ENCODE measurements at places on chromosomes 13 and 19.

DNA sequence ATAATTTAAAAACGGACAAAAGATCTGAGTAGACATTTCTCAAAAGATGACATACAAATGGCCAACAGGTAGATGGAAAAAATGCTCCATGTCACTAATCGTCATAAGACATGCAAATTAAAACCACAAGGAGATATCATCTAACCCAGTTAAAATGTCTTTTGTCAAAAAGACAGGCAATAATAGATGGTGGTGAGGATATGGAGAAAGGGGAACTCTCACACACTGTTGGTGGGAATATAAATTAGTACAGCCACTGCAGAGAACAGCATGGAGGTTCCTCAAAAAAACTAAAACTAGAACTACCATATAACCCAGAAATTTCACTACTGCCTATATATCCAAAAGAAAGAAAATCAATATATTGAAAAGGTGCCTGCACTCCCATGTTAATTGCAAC, 37.9 kb downstream of the OR10H4 start:
- no peak for DNase-seq

GRCh38 chr19:7676376-7676775, 514 bp upstream of the MCEMP1 start:
- no peak for DNase-seq

- DNase-seq, result no peak
These were observed 57.2 kb downstream of the CAB39L start for GRCh38 chr13:49386664-49387063.

- DNase-seq, result no peak
These were observed 176.5 kb downstream of the COL4A1 start for GRCh38 chr13:110130431-110130830.

DNA sequence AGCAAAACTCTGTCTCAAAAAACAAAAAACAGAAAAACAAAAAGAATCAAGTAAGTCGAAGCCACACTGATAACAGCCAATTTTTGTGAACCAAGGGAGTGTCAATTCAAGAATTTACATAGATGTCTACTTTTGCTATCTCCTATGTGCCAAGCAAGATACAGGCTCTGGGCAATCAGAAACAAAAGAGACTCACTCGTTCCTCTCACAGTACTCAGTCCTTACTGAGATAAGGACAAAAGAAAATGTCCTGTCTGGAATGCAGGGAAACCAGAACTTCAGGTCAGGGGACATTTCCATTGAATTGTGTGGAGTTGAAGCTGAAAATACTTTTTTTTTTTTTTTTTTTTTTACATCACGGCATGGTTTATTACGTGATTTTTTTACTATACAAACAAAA, 53.0 kb downstream of the NLRP12 start:
- DNase-seq, result no peak

- DNase-seq, result peak; percentile 31
These were observed 110.5 kb downstream of the COG6 start for GRCh38 chr13:39765801-39766463.

GRCh38 chr13:107834717-107835116, 380.6 kb downstream of the LIG4 start:
- DNase-seq, result no peak

DNA sequence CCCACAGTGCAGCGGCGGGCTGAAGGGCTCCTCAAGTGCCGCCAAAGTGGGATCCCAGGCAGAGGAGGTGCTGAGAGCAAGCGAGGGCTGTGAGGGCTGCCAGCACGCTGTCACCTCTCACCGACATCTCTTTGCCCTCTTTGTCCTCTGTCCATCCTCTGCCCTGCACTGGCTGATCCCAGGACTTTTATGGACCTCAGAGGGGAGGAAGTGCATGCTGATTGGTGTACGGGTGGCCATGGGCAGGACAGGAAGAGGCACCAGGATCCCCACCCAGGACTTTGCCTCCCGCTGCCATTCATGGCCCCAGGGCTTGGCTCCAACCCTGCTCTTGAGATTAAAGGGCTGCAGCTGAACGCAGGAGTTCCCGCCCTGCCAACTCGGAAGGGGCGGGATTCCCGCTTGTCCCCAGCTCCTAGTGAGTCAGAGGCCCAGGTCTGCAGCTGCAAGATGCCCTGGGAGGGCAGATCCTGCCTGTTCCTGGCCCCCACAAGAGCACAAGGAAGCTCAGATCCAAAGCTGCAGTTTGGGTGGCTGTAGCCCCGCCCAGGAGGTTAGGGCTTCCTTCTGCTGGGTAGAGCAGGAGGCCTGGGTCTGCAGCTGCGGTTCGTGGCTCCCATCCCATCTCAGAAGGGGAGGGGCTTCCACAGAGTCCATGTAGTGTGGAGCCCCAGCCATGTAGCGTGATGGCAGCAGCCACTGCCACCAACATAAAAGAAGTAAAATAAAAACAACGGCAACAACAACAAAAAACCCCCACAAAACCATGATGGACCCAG, 1716.7 kb downstream of the SLITRK1 start:
- no peak for DNase-seq

DNA sequence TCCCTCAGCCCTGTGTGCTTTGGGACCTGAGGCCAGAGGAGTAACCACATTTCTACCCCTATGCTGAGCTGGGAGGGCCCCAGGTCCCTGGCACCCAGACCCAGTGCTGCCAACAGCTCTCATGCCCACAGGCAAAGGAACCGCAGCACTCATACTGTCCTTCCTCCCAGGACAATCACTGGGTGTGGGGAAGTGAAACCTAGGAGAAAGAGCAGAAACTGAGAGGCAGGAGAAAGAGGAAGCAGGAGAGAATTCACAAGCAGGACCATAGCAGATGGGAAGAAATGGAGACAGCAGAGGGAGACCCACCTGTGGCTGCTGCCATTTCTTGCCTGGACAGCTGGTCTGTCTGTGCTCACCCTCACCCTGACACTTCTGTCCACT, 18.9 kb downstream of the CCDC97 start:
- no peak for DNase-seq

DNA sequence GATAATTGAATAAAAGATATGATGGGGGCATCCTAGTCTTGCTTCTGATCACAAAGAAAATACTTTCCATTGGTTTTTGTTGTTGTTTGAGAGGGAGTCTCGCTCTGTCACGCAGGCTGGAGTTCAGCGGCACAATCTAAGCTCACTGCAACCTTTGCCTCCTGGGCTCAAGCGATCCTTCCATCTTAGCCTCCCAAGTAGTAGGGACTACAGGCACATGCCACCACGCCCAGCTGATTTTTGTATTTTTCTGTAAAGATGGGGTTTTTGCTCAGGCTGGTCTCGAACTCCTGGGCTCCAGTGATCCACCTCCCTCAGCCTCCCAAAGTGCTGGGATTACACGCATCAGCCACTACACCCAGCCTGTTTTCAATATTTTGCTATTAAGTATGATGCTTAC, 17.1 kb upstream of the PSMC4 start:
- no peak for DNase-seq

DNA sequence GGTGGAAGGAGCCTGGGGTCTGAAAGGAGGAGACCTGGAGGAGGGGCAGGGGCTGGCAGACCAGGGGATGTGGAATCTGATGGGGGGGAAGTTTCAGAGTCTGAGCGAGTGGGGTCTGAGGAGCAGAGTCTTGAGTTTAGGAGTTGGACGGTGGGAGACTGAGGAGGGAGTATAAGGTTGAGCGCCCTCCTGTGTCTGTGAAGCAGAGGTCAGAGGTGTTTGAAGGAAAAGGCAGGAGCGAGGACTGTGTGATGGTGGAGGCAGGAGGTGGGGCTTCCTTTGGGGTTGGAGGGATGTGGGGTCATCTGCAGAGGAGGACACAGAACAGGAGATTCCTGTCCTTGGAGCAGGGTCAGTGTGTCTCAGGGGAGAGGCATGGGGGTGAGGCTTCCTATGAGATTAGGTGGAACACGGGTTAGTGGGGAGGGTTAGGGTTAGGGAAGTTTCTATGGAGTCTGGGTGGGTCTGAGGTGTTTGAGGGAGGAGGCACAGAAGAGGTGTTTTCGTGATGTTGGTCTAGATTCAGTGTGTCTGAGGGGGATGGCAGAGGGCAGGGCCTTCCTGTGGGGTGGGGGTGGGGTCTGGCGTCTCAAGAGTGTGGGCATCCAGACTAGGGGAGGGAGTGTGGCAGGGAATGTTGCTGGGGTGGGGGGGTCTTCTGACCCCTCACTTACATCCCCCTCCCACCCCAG, 8.3 kb downstream of the RYR1 start:
- DNase-seq, result no peak

DNA sequence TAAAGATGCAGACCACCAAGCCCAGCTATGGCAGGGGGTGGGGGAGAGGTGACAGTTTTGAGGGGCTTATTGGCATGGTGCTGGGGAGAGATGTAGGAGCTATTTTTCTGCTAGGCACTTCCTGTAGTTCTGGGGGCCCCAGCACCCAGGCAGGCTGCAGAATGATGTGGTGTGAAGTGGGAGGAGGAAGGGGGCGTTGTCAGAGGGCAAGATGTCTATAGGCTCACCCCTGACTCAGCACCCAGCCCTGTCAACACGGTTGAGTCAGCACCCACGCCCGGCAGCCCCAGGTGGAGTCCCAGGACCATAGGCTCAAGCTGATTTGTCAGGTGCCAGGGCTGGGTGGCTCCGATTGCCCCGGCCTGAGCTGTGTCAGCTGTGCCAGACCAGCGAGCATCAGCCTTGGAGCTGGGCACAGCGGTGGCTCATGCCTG, 5.8 kb downstream of the KLF2 start:
- peak; percentile 97 for DNase-seq

DNA sequence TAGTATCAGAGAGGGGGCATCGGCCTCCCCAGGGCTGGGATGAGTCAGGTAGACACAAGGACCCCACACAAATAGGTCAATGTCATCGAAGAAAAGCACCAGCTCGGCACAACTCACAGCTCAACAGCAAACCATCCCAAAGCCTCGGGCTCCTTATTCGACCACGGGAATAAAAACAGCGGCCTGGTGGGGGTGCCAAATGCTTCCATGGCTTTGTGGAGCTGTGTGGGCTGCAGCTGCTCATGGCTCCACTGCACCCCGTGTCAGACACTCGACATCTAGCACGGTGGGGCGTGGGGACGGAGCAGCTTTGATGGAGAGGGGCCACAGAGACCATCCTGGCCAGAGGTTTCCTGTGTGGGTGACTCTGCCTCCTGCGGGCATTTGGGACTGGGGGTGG, 212.5 kb upstream of the SOX1 start:
- no peak for DNase-seq

DNA sequence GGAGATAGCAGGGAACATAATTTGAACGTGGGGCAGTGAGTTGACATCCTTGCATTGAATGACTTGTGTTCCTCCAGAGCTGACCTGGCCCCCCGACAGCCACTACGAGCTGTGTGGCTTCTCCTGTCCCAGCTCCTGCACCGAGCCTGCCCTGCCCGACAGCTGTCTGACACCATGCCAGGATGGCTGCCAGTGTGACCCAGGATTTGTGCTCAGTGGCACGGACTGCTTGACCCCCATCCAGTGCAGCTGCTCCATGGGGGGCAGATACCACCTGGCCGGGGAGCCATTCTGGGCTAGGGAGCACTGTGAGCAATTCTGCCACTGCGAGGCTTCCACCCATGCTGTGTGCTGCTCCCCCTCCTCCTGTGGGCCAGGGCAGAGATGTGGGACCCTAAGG, 29.2 kb upstream of the FXYD3 start:
- no peak for DNase-seq

DNA sequence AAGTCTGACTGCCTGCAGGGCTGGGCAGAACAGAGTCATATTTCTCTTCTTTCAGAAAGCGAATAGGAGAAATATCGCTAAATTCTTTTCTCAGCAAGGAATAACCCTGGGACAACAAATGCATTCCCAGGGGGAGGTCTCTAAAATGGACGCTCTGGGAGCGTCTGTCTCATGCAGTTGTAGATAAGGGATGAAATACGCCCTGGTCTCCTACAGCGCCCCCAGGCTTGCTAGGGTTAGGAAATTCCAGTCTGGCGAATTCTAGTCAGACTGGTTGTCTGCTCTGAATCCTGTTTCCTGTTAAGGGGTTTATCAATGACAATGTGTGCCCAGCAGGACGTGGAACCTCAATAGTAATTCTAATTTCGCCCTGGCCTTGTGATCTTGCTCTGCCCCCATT, 1214.1 kb downstream of the DIAPH3 start:
- DNase-seq, result no peak

DNA sequence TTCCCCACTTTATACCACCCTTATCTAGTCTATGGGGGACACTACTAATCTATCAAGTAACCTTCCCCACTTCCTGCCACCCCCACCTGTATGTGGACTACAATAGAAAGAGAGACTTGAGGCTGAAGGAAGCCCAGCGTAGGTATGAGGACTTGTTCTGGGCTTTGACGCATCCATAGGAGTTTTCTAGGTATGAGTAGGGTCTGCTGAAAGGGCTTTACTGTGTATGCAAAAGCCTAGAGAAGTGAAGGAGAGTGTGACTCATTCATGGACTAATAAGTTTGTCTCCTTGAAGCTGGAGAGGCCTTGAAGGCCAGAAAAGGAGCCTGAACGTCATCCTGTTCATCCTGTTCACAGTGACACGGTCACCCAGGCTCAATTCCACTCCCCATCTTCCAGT, 21.8 kb downstream of the TINCR start:
- DNase-seq, result no peak

DNA sequence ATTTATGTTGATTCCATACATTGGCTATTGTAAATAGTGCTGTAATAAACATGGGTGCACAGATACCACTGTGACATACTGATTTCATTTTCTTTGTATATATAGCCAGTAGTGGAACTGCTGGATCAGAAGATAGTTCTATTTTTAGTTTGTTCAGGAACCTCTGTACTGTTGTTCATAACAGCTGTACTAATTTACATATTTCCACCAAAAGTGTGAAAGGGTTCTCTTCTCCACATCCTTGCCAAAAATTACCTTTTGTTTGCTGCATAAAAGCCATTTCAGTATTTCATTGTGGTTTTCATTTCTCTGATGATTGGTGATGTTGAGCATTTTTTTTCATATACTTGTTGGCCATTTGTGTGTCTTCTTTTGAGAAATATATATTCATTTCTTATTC, 1962.1 kb downstream of the PCDH9 start:
- DNase-seq, result no peak

- no peak for DNase-seq
These were observed 36.4 kb downstream of the CCL25 start for GRCh38 chr19:8088752-8089663.

- DNase-seq, result no peak
These were observed 8.7 kb upstream of the KLF2 start for GRCh38 chr19:16315825-16316505.

DNA sequence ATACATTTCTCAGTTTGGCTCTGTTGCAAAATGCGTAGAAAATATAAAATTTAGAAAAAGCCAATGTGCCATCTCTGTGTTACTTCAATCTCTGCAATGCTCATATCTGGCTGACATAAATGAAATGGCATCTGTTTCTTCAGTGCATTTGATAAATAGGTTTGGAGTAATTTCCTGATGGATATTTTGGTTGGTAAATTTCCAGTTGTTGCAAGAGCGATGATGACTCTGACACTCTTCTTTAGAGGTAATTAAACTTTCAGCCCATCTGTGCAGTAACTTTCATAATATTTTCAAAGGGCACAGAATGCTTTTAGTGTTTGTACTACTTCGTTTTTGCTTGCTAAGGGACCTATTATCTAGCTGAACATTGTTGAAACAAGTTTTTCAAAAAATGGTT, 1286.4 kb downstream of the PCDH9 start:
- DNase-seq, result no peak

DNA sequence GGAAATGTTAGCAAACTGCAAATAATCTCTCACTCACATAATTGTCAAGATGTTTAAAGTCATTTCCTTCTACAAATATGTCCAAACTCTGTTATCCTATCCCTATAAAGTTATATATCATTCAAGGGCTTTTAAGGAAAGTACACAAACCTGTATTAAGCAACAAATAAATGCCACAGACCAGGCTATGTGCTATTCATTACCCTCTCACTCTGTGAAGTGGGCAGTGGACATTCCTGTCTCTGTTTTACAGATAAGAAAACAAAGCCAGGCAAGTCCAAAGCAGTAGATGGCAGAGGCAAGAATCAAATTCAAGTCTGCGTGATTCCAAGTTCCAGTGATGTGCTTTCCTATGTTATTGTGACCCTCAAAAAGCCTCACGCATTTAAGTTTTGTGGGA, 140.6 kb downstream of the LHFPL6 start:
- DNase-seq, result no peak

All from activated CD4-positive, alpha-beta memory T cell treated with anti-CD3 and anti-CD28 coated beads, Interleukin-2, amount 10 ng/mL, durations not matched to agents 7 days and 5 days (primary cell).